ENCODE measurements at places on chromosomes 2 and 18. TPM values are rescaled to one million over a fixed set of nuclear protein-coding genes. Genes with fewer than 3 reads are reported as not detected.

The RMDN2 gene
- 0.89 TPM for total RNA-seq

DNA sequence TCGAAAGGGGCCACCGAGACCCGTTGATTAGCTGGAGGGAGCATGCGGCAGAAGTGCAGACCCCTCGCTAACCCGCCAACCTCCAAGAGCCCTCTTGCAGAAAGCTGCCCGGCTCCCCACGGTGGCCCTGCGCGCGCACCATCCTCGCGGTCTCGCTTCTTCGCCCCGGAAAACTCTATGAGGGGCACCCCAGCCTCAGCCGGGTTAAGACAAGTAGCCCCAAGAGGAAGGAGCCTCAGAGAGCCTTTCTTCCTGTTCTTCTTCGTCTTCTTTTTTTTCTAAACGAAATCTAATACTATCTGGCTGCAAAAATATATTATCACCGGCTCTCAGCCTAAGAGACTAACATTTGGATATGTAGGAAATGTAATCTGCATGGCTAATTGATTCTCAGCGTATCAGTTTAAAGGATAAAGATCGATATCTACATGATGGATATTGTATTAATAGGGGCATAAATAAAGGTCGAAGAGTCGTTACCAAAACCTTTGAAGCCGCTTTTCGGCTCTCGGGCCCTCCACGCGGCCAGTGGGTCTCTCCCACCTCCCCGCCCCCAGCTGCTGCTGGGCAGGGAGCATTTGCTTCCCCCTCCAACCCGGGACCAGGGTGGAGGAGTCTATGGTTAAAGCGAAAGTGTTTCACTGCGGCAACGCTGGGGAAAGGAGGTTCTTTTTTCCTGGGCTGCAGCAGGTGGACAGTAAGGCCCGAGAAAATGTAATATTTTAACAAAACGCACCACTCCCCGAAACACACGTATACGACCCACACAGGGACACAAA is 6.1 kb upstream of the PAX3 start:
- DNase-seq, result no peak

DNA sequence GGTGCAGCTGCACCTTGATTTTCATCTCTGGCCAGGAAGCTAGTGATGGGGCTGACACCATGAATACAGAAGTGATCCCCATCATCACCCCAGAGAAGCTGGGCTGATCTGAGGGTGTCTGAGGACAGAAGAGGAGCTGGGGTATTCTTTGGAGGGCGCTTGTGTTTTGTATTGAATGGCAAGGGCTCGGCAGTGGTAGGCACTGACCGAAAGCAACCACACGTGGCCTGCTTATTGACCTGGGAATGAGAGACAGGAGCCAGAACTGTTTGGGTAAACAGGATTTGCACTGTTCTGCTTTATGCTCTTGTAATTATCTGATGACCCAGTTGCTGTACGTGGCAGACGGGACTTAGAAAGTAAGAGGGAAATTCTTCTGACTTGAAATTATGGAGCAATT is 62.6 kb upstream of the RPL31 start:
- DNase-seq, result no peak

GRCh38 chr2:64945973-64946768 is 43.0 kb upstream of the SLC1A4 start:
- DNase-seq, result peak; percentile 75

GRCh38 chr2:144541396-144541795 is 21.5 kb upstream of the ZEB2 start:
- no peak for DNase-seq

Measured in activated T-helper 2 cell treated with anti-CD3 and anti-CD28 coated beads, Interferon-gamma antibody, Interleukin-2, Interleukin-4, amounts not matched to agents 10 μg/mL and 5 μg/mL and 100 μg/mL, durations not matched to agents 14 hours and 24 hours and 36 hours (primary cell).